ENCODE measurements at places on chromosomes 13 and 19.

DNA sequence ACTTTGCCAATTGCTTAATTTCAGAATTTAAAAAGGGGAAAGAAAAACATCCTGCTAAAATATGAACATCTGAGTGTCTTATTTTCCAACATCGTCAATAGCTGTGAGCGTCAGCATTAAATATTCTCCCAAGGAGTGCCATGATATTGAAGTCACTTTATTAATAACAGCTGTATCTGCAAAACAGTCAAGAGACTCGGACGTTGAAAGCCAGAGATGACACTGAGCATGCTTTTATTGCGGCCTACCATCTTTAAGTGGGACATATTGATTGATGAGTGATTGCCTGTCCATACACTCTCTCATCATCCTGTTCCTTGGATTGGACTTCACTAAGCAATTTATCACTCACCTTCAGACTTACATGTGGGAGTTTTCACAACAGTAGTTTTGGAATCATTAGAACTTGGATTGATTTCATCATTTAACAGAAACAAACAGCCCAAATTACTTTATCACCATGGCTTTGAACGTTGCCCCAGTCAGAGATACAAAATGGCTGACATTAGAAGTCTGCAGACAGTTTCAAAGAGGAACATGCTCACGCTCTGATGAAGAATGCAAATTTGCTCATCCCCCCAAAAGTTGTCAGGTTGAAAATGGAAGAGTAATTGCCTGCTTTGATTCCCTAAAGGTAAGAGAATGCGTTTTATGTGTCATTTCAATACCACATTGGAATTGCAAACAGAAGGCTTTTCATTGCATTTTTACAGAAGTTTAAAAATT, 53.8 kb downstream of the MBNL2 start:
- DNase-seq = no peak

DNA sequence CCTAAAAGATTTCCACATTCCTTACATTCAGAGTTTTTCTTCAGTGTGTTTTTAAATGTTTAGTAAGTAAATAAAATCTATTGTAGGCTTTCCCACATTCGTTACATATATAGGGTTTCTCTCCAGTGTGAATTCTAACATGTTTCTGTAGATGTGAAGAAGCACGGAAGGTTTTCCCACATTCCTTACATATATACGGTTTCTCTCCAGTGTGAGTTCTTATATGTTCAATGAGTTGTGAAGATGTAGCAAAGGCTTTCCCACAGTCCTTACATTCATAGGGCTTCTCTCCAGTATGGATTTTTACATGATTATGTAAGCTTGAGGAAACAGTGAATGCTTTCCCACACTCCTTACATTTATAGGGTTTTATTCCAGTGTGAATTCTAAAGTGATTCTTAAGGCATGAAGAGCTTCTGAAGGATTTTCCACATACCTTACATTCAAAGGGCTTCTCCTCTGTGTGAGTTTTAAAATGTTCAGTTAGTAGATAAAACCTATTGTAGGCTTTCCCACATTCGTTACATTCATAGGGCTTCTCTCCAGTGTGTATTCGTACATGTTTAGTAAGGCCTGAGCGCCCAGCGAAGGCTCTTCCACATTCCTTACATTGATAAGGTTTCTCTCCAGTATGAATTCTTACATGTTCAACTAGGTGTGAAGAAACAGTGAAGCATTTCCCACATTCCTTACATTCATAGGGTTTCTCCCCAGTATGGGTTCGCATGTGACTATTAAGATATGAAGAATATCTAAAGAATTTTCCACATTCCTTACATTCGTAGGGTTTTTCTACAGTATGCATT, 18.2 kb downstream of the ZNF121 start:
- DNase-seq = peak; percentile 40

GRCh38 chr19:9796113-9796773, 22.6 kb downstream of the FBXL12 start:
- peak; percentile 74 for DNase-seq

DNA sequence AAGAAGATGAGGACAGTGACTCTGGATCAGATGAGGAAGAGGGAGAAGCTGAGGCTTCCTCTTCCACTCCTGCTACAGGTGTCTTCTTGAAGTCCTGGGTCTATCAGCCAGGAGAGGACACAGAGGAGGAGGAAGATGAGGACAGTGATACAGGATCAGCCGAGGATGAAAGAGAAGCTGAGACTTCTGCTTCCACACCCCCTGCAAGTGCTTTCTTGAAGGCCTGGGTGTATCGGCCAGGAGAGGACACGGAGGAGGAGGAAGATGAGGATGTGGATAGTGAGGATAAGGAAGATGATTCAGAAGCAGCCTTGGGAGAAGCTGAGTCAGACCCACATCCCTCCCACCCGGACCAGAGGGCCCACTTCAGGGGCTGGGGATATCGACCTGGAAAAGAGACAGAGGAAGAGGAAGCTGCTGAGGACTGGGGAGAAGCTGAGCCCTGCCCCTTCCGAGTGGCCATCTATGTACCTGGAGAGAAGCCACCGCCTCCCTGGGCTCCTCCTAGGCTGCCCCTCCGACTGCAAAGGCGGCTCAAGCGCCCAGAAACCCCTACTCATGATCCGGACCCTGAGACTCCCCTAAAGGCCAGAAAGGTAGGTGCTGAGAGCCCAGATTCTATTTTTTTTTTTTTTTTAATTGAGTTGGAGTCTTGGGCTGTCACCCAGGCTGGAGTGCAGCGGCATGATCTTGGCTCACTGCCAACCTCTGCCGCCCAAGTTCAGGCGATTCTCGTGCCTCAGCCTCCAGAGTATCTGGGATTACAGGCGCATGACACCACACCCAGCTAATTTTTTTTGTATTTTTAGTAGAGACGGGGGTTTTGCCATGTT, 2.3 kb downstream of the PPP1R15A start:
- no peak for DNase-seq

DNA sequence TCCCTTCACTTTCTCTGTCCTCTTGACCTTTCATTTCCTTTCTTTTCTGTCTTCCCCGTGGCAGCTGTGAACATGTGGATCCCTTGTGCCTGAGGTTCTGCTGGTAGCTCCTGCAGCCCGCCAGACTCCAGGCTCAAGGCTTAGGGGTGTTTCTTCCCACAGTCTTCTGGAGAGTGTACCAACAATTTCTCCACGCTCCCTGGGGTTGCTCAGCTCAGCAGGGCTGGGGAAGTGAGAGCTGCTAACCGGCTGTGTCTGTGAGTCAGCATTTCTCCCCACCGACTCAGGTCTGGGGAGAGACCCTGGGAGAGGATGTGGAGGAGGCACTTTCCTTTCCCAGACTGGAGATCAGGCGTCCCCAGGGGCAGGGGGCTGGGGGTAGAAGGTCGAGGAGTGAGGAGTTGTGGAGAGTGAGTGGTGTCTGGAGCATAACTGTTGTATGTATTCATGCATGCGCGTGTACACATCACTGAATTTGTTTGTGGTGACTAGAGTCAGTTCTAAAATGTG, 193.6 kb downstream of the KCNRG start:
- peak; percentile 55 for DNase-seq

- DNase-seq = peak; percentile 2
Observed at GRCh38 chr13:84870190-84870589, 929.0 kb downstream of the SLITRK6 start.

- no peak for DNase-seq
Observed at GRCh38 chr13:28413999-28414398, 80.9 kb downstream of the FLT1 start.

DNA sequence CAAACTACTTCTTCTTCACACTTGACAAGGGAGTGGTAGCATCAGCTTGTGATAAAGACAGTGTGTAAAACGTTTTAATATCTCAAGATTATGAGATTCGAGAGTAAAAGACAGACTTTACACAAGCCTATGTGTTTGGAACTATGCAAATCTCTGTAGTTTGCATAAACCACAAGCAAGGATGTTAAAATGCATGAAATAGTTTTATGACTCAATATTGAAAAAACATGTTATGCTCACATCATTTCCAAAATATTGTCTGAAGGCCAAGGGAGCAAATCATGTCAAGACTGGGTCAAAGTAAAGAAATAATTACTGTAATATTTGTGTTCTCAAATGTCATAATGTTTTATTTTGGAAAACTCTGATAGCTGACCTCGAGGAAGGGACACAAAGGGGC, 316.8 kb upstream of the KLF12 start:
- DNase-seq = no peak

- DNase-seq = no peak
Observed at GRCh38 chr19:457636-458035, 3.2 kb downstream of the SHC2 start.

DNA sequence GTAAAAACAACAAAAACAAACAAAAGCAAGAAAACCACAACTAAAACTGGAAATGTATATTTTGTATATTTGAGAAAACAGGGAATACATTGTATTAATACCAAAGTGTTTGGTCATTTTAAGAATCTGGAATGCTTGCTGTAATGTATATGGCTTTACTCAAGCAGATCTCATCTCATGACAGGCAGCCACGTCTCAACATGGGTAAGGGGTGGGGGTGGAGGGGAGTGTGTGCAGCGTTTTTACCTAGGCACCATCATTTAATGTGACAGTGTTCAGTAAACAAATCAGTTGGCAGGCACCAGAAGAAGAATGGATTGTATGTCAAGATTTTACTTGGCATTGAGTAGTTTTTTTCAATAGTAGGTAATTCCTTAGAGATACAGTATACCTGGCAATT, 17.1 kb downstream of the KLF5 start:
- DNase-seq = no peak

DNA sequence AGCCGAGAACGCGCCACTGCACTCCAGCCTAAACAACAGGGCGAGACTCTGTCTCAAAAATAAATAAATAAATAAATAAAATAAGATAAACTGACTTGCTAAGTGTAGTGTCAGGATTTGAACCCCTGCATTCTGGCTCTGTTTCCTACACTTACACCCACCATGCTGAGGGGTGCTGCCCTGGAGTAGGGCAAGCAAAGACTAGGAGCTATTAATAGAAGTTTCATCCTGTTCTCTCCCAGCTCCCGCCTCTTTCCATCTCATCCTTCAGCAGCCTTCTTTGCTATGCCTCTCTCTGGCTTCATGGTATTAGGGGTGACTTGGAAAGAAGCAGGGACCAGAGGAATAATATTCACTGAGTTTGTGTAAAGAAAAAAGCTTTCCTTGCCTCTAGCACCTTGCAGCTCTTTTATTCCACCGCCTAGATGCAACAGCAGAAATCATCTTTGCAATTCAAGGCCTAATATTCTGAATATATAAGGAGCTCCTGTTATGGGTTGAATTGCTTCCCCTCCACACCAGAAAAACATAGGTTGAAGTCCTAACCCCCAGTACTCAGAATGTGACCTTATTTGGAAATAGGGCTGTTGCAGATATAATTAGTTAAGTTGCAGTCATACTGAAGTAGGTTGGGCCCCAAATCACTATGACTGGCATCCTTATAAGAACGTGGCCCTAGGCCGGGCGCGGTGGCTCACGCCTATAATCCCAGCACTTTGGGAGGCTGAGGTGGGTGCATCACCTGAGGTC, 8.7 kb upstream of the PLAUR start:
- DNase-seq = no peak

DNA sequence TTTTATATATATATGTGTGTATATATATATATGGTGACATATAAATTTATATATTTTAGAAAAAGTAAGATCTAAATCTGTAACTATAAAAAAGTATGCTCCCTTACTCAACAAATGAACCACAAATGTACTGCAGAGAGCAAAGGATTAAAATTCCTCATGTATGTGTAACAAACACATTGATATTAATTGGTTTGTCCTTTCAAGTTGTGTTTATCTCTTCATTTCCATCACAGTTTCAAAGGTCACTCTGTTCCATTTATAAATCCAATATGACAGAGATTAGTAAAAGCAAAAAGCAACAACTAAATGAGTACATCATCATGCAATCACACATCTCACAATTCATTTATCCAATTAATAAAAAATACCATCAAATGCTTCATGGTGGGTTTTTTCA, 247.9 kb downstream of the DACH1 start:
- no peak for DNase-seq

GRCh38 chr13:24040835-24041234, 119.7 kb upstream of the SPATA13 start:
- DNase-seq = no peak
